ENCODE measurements at places on chromosomes 11 and 22.

DNA sequence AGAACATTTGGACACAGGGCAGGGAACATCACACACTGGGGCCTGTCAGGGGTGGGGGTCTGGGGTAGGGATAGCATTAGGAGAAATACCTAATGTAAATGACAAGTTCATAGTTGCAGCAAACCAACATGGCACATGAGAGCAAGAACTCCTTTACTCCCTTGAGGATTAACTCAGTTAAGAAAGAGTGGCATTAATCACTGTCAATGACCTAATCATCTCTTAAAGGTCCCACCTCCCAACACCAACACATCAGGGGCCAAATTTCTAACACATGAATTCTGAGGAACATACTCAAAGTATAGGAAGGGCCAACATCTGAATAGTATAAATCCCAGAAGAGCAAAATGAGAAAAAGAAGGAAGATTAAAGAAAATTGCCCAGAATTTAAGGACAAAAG is 272.9 kb downstream of the SWAP70 start:
- DNase-seq = no peak

GRCh38 chr11:26846227-26846626 is 124.4 kb upstream of the SLC5A12 start:
- no peak for DNase-seq

DNA sequence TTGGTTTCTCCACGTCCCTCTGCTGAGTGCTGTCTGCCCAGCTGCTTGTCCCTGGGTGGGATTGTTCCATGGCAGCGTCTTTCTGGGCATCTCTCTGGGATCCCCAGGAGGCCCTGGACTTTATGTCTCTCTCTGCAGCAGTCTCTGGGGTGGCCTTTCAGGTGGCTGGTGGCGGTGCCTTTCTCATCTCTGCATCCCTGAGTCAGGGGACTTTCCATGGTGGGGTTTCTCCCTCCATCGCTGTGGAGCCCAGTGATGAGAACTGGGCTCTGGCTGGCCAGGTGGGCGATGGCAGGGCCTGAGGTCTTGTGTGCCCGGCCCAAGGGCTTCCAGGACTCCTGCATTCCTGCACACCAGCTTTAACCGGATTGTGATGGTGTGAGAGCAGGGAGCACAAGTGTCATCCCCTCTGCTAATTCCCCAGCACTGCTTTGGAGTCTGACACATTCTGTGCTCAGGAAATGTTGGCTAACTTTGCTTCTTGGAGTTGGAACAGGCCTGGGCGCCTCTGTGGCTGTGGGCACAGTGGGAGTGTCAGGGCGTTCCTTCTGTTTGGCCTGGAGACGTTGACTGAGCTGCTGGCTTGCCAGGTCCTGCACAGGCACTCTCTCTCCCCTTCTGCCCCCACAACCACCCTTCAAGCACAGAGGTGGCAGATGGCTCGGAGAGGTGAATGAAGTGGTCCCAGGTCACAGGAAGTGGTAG is 27.9 kb downstream of the FAM83F start:
- DNase-seq = no peak

DNA sequence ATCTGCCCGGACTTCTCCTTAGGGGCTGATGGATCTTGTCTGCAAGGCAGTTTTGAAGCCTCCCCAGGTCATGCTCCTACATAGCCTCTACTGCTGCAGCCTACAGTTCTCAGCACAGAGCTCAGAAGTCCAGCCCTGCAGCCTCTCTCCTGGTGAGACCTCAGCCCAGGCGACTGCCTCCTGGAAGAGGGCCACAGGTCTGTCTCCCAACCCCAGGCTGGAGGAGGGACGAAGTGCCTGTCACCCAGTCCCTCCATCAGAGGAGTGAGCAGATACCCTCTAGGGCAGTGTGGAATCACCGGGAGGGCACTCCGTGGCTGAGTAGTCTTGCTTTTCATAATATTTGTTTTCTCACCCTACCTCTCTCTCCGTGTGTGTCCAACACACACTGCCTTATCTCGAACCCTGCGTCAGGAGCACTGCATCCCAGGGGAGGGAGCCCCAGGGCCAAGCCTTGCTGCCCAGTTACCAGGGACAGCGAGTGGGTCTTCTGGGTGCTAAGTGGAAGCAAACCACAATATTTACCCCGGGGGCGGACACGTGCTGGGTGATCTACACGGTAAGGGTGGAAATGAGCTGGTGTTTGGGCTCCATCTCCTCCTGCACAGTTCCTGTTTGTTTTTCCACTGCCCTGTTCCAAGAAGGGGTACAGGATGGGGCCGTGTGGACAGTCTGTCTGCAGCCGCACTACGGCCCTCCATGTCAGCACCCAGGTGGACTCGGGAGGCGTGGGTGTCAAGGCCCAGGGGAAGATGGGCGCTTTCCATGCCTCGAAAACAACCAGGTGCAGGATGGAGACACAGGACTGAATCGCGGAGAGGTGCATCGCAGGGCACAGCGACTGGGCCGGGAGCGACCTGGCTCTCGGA is 133.7 kb upstream of the HSD17B12 start:
- DNase-seq = no peak

GRCh38 chr11:120894202-120894985 is 129.5 kb upstream of the TBCEL start:
- no peak for DNase-seq

GRCh38 chr11:2572491-2573239 is 127.1 kb downstream of the KCNQ1OT1 start:
- no peak for DNase-seq

GRCh38 chr22:50525858-50526107 is 385 bp upstream of the SCO2 start:
- no peak for DNase-seq

GRCh38 chr11:35372565-35373283 is 46.6 kb downstream of the SLC1A2 start:
- DNase-seq = no peak

DNA sequence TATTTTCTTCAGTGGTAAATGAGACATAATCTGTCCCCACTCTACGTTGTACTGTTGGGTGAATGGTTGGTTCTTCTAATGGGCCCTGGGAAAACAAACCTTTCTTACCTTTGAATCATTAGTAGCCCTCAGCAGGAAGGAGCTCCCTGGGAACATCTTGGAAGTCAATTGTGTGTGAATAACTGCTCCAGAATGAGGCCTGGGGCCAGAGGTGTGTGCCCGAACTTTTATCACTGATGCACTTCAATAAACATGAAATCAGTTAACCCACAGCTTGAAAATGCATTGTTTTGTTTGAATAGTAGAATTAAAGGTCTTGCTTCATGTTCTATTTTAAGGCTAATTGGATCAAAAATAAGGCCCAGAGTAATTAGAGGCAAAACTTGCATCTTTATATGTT is 67.1 kb downstream of the NAV2 start:
- no peak for DNase-seq

DNA sequence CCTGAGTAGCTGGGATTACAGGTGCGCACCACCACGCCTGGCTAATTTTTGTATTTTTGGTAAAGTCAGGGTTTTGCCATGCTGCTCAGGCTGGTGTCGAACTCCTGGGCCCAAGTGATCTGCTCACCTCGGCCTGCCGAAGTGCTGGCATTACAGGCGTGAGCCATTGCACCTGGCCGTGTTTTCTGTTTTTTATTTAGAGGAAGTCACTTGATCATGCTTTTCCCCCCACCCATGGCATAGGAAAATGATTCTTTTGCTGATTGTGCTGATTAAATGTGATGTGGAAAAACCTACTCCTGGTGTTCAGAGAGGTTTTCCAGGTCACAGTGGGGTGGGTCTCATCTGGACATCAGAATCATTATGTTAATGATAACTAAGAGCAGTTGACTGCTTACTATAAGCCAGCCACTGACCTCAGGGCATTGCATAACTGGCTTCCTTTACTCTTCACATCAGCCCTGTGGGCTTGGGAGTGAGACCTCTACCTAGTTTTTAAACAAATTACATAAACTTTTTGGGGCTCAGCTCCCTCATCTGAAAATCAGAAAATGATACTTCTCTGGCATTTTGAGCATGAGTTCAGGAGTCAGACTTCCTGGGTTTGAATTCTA is 71.0 kb downstream of the PTPRJ start:
- DNase-seq = no peak

DNA sequence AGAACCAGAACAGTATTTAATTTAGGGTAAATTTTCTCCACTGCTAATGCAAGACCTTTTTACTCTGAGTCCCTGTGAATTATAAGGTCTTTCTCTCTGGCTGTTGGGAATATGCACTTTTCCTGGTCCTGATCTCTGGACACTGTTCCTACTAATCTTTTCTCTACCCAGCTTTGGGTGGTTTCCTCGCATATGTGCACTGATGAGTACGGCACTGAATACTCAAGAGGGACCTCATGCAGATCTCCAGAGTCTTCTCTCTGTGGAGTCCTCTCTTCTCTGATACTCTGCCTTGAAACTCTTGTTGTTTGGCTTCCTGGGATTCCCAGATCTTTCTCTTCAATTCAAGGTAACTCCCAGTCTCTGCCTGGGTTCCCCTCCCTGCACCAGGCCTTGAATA is 14.0 kb downstream of the KCTD14 start:
- DNase-seq = no peak

DNA sequence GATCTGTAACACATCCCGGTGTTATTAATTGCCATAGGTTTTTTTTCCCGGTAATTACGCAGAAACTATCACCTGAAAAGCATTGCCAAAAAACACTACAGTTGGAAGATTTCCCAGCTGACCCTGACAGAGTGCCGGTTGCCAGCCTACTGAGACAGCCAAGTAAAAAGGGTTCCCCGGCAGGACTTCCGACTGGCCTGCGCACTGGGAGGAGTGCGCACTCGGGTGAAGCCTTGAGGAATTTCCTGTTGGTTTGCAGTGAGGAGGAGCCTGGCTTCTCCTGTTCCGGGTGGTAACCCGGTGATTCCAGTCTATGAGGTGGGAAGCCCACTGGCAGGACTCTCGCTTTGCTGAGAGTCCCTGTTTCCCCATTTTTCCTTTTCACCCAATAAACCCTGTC is 52.1 kb downstream of the CNTF start:
- no peak for DNase-seq

GRCh38 chr11:64219354-64219684 is 6.7 kb downstream of the TRPT1 start:
- no peak for DNase-seq

GRCh38 chr11:2267851-2268728 is 2.3 kb downstream of the ASCL2 start:
- DNase-seq = no peak

GRCh38 chr11:11391796-11392463 is 38.9 kb upstream of the CSNK2A3 start:
- DNase-seq = no peak

DNA sequence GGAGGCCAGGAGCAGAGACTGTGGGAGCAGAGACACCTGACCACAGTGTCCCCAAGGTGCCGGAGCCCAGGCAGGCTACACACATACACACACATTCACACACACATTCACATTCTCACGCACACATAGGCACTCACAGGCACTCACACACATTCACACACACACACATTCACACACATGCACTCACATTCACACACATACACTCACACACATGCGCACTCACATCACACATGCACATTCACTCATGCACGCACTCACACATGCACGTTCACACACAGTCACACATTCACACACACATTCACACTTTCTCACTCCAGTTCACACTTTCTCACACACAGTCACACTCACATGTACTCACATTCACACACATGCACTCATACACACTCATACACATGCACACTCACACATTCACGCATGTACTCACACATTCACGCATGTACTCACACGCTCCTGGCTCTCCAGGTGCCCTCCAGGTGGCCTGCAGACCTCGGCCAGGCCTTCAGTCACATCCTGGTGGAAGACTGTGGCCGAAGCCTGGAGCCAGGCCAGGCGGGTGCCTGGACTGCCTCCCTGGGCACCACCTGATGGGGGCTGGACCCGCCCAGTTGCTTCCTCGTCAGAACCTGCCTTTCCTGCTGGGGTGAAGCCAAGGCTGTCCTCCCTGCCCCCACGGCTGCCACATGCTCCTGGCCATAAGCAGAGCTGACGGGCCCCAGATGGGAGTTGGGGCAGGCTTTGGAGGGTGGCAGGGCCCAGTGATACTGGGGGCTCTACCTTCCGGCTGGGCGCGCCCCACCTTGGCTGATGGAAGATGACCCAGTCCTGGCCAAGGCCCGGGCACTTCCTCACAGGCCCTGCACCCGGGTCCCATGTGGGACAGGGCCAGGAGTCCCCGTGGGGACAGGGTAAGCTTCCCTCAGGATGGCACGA is 89.5 kb downstream of the WNT7B start:
- DNase-seq = no peak
